ENCODE measurements at places on chromosomes 16 and 17.

- peak; percentile 77 for DNase-seq
Measured at GRCh38 chr17:45218895-45219661, 2.6 kb upstream of the FMNL1 start.

GRCh38 chr17:51650202-51650601 is 389.9 kb downstream of the UTP18 start:
- no peak for DNase-seq

- no peak for DNase-seq
Measured at GRCh38 chr17:18187226-18187625, 3.6 kb downstream of the ALKBH5 start.

DNA sequence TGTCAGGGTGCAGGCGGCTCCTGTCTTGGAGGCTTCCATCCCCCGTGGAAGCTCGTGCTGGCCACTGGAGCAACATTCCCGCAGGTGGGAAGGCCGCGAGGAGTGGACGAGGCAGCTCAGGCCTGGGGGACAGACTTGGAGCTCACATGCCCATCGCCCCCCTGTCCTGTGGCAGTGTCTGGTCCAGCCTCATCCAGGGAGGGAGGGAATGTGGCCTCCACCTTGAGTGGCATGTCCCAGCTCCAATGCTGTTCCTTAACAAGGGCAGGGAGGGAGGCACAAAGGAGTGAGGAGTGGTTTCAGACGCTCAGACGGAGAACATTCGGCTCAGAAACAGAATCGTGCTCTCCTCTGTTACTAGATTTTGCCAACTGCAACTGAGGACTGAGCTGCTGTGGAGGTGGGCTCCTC is 159.4 kb upstream of the CHMP6 start:
- no peak for DNase-seq

- no peak for DNase-seq
Measured at GRCh38 chr17:63311416-63311937, 134.6 kb downstream of the CYB561 start.

All from stimulated activated CD4-positive, alpha-beta T cell treated with anti-CD3 and anti-CD28 coated beads, Interleukin-4, amount 100 ng/mL, for 4 hours (primary cell).